K562 (cell line): ENCODE measurements at places on chromosomes 5 and 9.
A peak's percentile ranks its signal among the peaks of the same experiment; 100 is the strongest.

GRCh38 chr5:177311723-177312648 is at the start of gene MXD3:
Gene MXD3 (minus strand): TSS chr5:177311898. CDS start chr5:177311830, 68 bp downstream.
- DNase-seq, result peak; percentile 98
- peak within 1 kb of the TSS; percentile 62 for H3K4me3 ChIP-seq
- H3K27me3 ChIP-seq, result no peaks in the 10 kb centered on the region
- H3K4me1 ChIP-seq, result peaks cover 77% of the 10 kb centered on the region
- peaks cover 10% of the 10 kb centered on the region; the same call in 2 of the 3 replicates for H3K36me3 ChIP-seq

DNA sequence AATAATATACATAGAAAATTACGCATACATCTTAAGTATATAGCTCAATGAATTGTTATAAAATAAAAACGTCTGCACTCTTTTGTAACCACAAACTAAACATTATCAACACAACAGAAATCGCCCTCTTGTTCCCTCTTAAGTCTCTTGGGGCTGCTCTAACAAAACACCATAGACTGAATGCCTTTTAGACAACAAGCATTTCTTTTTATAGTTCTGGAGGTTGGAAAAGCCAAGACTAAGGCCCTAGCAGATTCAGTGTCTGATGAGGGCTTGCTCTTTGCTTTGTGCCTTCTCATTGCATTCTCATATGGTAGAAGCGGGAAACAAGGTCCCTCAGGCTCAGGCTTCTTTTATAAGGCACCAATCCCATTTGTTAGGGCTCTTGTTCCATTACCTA is 4.9 kb upstream of the IFNB1 start:
- H3K4me3 ChIP-seq, result no peak overlapping the region
- no peak for DNase-seq
- H3K27me3 ChIP-seq, result no peaks in the 10 kb centered on the region
- H3K36me3 ChIP-seq, result no peaks in the 10 kb centered on the region

DNA sequence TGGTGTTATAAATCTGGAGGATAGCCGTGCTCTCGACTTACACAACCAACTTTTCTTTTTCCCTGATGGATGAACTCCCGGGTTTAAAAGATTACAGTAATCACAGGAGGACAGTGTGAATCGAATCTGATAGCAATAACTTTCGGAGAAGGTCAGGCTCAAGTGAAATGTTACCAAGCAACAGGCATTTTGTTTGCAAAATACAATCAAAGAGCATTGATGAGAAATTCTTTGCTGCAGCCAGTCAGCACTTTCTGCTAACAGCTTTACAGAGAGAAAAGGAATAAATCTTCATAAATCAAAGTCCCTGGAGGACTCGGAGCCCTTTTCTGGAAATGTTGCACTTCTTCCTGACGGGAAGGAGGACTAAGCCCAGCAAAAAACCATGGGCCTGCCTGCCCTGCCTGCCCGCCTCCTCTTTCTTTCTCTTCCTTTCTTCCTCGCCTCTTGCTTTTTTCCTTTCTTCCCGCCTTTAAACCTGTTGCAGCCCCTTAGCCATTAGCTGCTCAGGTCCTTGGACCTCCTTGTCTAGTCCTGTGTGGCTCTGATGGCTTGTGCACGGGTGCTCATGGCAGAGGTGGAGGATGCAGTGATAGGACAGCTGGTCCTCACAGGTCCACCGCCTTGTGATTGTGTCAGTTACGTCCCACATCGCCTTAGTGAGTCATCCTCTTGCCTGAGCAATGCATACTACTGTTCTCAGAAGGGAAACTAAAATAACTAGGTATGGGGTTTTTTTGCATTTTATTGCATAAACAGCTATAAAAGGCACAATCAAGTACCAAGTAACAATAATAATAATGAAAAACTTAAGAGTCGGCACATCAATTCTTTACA is 6.2 kb downstream of the DMRT3 start:
- no peak overlapping the region for H3K4me3 ChIP-seq
- H3K27ac ChIP-seq, result no peak overlapping the region
- no peak for DNase-seq

DNA sequence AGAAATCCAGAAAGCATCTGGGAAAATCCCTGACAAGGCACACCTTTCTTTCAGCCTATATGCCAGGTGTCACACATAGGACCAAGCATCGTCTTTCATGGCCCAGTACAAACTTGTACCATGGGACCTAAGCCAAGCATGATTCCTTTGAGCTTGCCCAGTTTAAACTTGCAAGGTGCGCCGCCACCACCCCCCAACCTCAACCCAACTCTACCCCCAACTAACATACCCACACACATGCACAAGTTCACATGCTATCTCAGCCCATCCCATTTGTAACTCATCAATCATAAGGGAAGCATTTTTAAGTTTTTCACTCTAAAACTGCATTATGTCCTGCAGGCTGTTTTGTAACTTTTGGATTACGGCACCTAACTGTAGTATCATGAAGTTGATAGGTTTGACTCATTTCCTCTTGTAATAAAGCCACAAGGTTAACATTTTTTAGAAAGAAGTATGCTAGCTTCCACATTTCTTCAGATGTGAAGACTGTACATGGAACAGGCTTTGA is 145.9 kb upstream of the FST start:
- no peak overlapping the region for H3K4me3 ChIP-seq
- DNase-seq, result no peak
- no peaks in the 10 kb centered on the region for H3K4me1 ChIP-seq
- H3K36me3 ChIP-seq, result no peaks in the 10 kb centered on the region
- no peaks in the 10 kb centered on the region for H3K27me3 ChIP-seq

GRCh38 chr5:180390441-180391190 is 37.5 kb upstream of the GFPT2 start:
- H3K27ac ChIP-seq, result no peak overlapping the region
- DNase-seq, result peak; percentile 10
- no peaks in the 10 kb centered on the region for H3K36me3 ChIP-seq
- peaks cover 23% of the 10 kb centered on the region; the same call in 2 of the 3 replicates for H3K27me3 ChIP-seq
- H3K4me3 ChIP-seq, result no peak overlapping the region

GRCh38 chr9:7387840-7388239 is 411.7 kb downstream of the DMAC1 start:
- H3K27me3 ChIP-seq, result no peaks in the 10 kb centered on the region
- no peak overlapping the region for H3K4me3 ChIP-seq
- H3K27ac ChIP-seq, result no peak overlapping the region

DNA sequence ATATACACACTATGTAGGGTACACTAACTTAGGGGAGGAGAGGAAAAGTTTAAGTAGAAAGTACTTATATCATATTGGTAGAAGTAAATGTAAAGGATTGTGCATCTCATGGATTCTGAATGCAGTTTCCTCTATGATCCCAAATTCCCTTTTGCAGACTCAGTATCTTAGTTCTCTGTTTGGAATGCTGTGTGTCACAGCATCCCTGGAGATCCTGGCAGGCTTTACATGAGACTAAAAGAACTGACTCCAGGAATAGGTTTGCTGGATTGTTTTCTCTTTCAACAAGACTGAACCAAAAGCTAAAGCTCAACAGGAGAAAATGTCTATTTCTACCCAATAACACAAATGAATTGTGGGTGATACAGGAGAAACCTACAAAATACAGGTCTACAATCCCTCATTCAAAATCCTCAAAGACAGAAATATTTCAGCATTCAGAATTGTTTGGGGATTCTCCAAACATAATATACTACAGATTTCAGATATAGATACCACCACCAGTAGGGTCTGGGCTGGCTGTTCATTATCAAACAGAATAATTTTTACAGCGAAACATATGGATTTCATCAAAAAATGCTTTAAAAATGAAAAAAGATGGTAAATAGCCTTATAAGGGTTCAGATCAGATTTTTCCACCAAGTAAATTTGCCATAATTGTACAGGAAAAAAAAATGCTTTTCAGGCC is 324.7 kb upstream of the GRAMD2B start:
- H3K27me3 ChIP-seq, result no peaks in the 10 kb centered on the region
- H3K4me3 ChIP-seq, result no peak overlapping the region
- no peaks in the 10 kb centered on the region for H3K4me1 ChIP-seq
- no peak overlapping the region for H3K27ac ChIP-seq
- H3K36me3 ChIP-seq, result no peaks in the 10 kb centered on the region
- DNase-seq, result no peak

- H3K4me3 ChIP-seq, result no peak overlapping the region
- no peak for DNase-seq
- peaks cover 2% of the 10 kb centered on the region; the same call in 1 of the 3 replicates for H3K4me1 ChIP-seq
- H3K27ac ChIP-seq, result no peak overlapping the region
Measured at GRCh38 chr5:176637556-176637955, 7.1 kb downstream of the EIF4E1B start.

GRCh38 chr5:151547364-151547763 is 43.8 kb downstream of the FAT2 start:
- no peaks in the 10 kb centered on the region for H3K36me3 ChIP-seq
- no peak overlapping the region for H3K4me3 ChIP-seq
- H3K27me3 ChIP-seq, result no peaks in the 10 kb centered on the region
- DNase-seq, result no peak

DNA sequence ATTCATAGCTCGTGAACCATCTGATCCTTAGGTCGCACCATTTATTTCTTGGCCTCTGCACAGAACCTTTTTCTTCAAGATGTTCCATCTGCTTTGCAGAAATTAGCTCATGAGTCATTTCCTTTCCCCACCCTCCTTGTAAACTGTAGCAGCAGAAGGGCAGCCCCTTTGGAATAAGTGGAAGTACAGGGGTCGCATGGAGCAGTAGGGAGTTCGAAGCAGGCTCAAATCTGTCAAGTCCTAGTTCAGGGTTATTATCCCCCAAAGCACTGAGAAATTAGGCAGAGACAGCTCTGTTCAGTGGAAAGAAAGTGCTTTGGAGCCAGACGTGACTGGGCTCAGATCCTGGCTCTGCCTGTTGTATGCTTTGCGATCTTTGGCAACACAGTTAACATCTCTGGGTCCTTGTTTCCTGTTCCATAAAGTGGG is 84.2 kb downstream of the SGCD start:
- no peaks in the 10 kb centered on the region for H3K4me1 ChIP-seq
- H3K36me3 ChIP-seq, result no peaks in the 10 kb centered on the region
- H3K27me3 ChIP-seq, result no peaks in the 10 kb centered on the region
- H3K27ac ChIP-seq, result no peak overlapping the region
- no peak for DNase-seq

- peak overlapping the region; percentile 71 for H3K4me3 ChIP-seq
- H3K27me3 ChIP-seq, result no peaks in the 10 kb centered on the region
- peaks cover 8% of the 10 kb centered on the region; the same call in 2 of the 3 replicates for H3K36me3 ChIP-seq
- H3K4me1 ChIP-seq, result peaks cover 3% of the 10 kb centered on the region; the same call in 1 of the 3 replicates
- H3K27ac ChIP-seq, result peak overlapping the region; percentile 91
Measured at GRCh38 chr9:122904466-122904822, 715 bp downstream of the RC3H2 start.

DNA sequence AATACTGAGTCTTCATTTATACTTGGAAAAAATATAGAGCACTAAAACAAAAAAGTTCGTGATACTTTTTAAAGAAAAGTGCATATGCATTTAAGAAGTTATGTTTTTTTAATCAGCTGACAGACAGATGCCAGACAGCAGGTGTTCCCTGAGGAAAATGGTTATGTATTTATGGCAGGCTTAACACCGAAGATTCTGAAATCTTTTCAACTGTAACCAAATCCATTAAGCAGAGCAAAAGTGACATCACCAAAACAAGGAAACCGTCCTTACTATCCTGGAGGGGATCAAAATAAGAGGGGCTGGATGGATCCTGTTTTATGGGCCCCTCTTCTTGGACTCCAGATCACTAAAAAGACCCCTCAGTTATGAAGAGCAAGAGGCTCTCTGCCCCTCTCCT is 404.9 kb upstream of the ADAMTS16 start:
- no peaks in the 10 kb centered on the region for H3K27me3 ChIP-seq
- no peak overlapping the region for H3K27ac ChIP-seq
- no peaks in the 10 kb centered on the region for H3K36me3 ChIP-seq
- no peaks in the 10 kb centered on the region for H3K4me1 ChIP-seq

GRCh38 chr5:77841616-77842015 is 65.5 kb upstream of the TBCA start:
- no peak for DNase-seq
- H3K27ac ChIP-seq, result no peak overlapping the region
- H3K4me1 ChIP-seq, result peaks cover 12% of the 10 kb centered on the region; the same call in 1 of the 2 replicates
- no peak overlapping the region for H3K4me3 ChIP-seq
- H3K36me3 ChIP-seq, result no peaks in the 10 kb centered on the region
- peaks cover 40% of the 10 kb centered on the region for H3K27me3 ChIP-seq

DNA sequence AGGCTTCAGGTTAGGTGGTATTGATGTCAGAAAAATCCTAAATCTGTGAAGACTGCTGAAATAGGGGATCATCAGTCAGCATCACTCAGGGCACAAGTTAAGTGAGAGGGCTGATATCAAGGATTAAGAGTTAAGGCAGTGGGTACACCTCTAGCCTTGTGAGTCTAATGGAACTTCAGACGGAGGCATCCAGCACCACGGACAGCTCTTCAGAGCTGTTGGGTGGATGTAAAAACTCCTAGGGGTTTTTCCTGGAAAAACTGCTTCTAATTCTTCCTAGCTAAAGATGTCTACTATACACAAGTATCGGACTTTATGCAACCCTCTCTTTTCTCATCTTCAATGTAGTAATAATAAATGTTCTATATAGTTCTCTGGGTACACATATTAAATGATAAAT is 165.9 kb downstream of the SH3GL2 start:
- no peaks in the 10 kb centered on the region for H3K27me3 ChIP-seq
- no peak overlapping the region for H3K4me3 ChIP-seq

GRCh38 chr9:34500623-34501267 is 22.0 kb downstream of the ENHO start:
- H3K27me3 ChIP-seq, result no peaks in the 10 kb centered on the region; the same call in 1 of the 2 replicates
- peak; percentile 75 for DNase-seq
- no peak overlapping the region for H3K27ac ChIP-seq
- no peak overlapping the region for H3K4me3 ChIP-seq
- H3K4me1 ChIP-seq, result no peaks in the 10 kb centered on the region

- H3K4me1 ChIP-seq, result no peaks in the 10 kb centered on the region
- no peak overlapping the region for H3K4me3 ChIP-seq
- H3K27ac ChIP-seq, result no peak overlapping the region
- no peaks in the 10 kb centered on the region for H3K27me3 ChIP-seq
Measured at GRCh38 chr5:126002222-126002897, 420.8 kb upstream of the GRAMD2B start.

DNA sequence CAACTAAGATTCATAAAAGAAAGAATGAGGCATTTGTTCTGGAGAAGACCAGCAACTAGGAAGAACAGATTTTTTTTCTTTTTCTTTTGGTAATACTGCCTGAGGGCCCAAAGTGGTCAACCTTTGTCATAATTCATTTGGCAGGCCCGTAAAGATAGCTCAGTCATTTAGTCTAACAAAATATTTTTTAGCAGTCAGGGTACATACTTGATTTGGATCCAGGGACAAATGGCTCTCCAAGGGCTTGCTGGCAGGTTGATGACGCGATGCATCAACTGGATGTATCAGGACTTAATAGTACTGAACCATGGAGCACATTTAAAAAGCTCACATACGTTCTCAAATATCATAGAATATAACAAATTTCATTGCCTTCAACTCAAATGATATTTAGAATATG is 203.4 kb upstream of the ZNF608 start:
- no peak overlapping the region for H3K4me3 ChIP-seq
- no peaks in the 10 kb centered on the region for H3K4me1 ChIP-seq
- DNase-seq, result no peak

DNA sequence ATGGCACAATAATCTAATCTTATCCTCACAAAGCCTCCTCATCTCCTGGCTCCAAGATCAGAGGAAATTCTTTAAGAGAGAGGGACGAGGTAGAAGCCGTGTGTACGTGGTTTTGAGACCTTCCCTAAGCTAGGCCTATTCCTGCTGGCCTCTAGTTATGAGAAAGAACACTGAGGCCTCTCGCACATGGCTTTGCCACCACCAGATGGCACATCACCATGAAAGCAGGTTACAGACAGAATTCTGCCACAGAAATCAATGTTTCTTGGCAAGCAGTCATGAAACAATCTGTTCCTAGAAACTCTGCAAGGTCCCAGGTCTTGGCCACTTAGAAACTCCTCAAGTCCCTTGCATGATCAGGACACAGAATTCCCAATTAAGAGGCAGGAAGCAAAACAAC is 268.2 kb upstream of the TAS2R1 start:
- H3K36me3 ChIP-seq, result no peaks in the 10 kb centered on the region
- DNase-seq, result no peak

GRCh38 chr5:86929123-86929766 is 311.5 kb downstream of the COX7C start:
- H3K27ac ChIP-seq, result no peak overlapping the region
- no peak for DNase-seq
- no peaks in the 10 kb centered on the region for H3K4me1 ChIP-seq
- H3K36me3 ChIP-seq, result no peaks in the 10 kb centered on the region
- H3K4me3 ChIP-seq, result no peak overlapping the region
